ENCODE measurements at places on chromosomes 2 and 18.

DNA sequence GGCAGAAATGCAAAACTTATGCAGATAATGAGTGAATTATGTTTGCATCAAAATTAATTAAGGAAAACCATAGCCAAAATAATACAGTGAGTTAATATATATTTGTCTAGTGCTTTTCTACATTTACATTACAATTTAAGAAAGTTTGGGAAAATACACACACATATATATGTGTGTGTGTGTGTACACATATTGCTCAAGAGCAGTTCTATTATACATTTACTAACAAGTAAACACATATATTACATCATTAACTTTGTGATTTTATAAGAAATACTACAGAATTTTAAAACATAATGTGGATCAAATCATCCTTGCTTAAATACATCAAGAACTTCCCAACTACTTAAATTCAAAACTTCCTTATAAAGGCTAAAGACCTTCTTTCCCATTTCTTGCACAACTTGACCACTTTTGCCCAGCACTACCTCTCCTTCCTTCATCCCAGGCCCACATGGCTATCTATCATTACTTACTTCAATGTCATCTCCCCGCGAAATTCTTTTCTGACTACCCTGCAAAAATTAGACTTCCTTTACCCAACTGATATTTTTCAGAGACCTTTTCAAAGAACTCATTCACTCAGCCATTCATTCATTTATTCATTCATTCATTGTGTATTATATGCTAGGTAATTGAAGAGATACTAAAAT lies 68.4 kb downstream of the COL5A2 start:
- no peak for DNase-seq

- DNase-seq = no peak
Observed at GRCh38 chr18:57780318-57780705, 22.8 kb downstream of the ATP8B1 start.

GRCh38 chr2:42568401-42569115 lies at the start of gene MTA3:
Gene MTA3, plus strand, starts transcription at chr2:42568632. Its CDS starts 114 bp downstream, at chr2:42568746.
- peak; percentile 65 for DNase-seq

GRCh38 chr2:105438104-105438929 lies 39.5 kb upstream of the FHL2 start:
- DNase-seq = no peak

- DNase-seq = no peak
Observed at GRCh38 chr2:12400543-12400942, 316.2 kb upstream of the TRIB2 start.

DNA sequence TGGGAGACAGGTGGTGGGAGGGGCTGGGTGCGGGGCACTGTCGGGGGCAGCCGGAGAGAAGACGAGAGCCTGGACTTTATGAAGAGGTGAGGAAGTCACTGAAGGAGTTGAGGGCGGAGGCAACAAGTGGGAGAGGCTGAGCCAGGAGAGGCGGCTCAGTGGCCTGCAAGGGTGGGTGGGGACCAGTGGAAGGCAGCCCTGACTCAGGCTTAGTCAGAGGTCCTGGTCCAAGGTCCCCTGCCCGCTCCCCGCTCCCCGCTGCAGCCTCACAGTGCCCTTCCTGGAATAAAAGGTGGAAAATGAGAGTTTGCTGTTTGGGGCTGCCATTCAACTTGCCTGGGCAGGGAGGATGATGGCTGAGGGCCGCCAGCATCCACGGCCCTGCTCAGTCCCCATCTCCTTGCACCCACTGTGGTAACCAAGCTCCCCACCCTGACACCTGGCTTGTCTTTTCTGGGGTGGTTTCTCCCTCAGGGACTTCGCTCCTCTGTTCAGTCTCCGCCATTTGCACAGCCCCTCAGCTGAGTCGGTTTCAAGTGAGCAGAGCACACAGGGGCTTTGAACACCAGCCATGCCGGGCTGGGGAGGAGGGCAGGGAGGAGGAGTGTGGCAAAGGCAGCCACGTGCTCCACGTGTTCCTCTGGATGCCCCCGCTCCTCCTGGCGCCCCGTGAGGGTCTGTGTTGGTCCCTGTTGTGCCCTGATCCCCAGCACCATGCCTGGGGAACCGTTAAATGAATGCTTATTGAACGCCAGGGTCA lies 13.7 kb upstream of the RALB start:
- DNase-seq = no peak

DNA sequence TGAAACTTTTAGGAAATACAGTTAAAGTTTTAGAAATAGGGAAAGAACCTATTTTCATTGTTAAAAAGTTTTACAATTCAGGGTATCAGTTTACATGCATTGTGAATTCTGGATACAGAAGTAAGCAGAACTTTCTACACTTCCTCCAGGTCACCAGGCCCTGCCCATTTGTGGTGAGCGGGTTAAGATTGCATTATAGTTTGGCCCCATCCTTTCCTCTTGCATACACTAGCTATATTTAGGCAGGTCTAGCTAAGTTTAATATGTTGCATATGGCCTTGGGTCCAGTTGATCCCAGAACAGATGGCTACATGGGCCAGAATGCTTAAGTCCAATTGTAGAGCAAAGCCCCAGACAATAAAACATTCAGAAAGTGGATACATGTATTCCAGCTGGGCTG lies 4.8 kb downstream of the VWA3B start:
- no peak for DNase-seq

GRCh38 chr2:121689356-121689755 lies 40.1 kb upstream of the CLASP1 start:
- DNase-seq = no peak

- DNase-seq = no peak
Observed at GRCh38 chr2:47896450-47896968, 9.8 kb downstream of the FBXO11 start.

- no peak for DNase-seq
Observed at GRCh38 chr2:205754285-205754923, 72.1 kb downstream of the NRP2 start.

DNA sequence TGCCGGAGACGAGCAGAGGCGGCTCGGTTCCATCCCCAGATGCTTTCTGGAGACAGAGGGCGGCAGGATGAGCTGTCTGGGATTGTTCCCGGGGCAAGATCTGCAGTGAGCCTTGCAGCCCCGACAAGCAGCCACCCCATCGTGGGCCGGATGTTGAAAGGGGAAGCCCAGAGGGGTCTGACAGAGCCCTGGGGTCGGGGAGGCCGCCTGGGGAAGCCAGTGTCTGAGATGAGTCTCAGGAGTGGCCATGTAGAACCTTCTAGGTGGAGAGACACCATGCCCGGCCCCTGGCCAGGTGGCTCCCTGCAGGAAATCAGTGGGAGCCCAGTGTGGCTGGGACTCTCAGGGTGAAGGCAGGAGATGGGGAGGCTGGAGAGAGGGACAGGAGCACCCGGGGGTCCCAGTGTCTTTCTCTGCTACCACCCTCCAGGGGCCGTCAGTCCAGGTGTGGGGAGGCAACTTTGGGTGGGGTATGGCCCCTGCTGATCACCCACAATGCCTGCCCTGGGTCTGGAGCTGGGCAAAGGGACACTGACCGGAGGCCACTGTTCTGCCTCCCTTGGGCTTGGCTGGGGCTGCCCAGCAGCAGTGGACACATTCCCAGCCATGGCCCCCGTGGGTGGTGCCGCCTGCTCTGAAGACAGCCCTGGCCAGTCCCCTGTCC lies 128.3 kb upstream of the HS6ST1 start:
- DNase-seq = no peak

DNA sequence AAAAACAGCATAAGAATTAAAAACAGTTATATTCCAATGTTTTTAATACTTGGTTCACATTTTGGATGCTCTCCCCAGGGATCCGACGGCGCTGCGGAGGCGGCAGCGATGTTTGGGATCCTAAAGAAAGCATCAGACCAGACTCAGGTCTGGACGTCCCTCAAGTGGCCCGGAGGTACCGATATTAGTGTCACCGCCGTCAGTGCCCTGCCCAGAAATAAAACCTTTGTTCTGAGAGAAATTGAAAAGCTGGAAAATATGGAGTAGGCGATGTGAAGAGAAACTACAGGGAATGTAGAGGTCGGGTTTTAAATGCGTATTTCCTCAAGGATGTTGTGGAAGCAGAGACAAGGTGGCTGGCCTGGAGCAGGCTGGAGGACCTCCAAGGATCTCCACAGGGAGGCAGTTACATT lies 683 bp upstream of the TBC1D8 start:
- DNase-seq = no peak
